ENCODE measurements at places on chromosomes 6 and 20.

DNA sequence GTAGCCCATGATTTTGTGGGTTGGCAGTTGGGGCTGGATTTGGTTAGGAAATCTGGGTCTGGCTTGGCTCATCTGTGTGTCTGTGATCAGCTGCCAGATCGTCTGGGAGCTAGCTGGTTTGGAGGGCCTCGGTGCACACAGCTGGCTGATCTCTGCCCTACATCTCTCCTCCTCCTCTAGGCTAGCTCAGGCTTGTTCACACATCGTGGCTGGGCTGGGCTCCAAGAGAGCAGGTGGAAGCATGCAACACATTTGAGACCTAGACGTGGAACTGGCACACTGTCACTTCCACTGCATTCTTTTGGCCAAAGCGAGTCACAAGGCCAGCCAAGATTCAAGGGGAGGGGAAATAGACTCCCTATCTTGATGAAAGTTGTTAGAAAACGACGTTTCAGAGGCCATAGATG, 15.9 kb downstream of the NDUFAF5 start:
- DNase-seq, result no peak

- DNase-seq, result no peak
Measured at GRCh38 chr6:11460837-11461661, 76.5 kb upstream of the TMEM170B start.

- DNase-seq, result no peak
Measured at GRCh38 chr6:53339424-53339823, 9.3 kb downstream of the ELOVL5 start.

- no peak for DNase-seq
Measured at GRCh38 chr6:7537565-7538174, 3.8 kb upstream of the DSP start.

GRCh38 chr6:83884523-83884922, 25.0 kb downstream of the CYB5R4 start:
- no peak for DNase-seq

GRCh38 chr20:32183947-32184635, 23.5 kb downstream of the PLAGL2 start:
- no peak for DNase-seq

DNA sequence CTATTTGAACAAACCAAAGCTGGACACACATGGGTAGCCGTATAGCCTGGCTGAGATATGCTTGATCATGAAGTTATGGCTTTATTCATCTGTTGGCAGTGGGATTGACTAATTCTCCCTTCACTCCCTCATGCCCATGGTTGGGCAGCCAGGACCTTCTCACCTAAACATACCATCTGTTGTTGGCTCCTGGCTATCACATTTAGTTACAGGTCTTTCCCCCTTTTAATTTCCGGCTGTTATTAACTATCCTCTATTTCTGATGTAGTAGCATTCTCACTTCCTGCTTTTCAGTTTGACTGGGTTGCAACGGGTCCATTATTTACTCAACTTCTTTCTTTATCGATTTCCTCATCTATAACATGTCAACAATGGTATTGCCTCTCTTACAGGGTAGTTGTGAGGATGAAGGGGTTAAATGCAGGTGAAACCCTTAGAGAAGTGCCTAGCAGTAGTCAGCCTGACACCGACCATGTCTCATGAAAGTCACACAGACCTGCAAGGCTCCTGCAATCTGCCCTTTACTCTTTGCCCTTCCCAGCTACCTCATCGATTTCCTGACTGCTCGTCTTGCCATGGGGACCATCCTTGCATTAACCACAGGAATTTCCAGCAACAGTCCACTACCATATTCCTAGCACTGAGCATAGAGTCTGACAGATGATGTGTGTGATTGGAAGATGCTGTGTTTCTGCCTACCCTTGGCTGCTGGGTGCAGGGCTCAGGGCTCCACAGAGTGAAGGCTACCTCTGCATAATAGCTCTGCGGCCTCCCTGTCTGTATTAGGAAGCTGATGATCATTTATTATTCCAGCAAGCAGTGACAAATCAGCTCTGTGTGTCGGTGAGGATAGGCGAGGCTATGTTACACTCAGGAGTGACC, 42.2 kb downstream of the PPP1R14C start:
- no peak for DNase-seq

DNA sequence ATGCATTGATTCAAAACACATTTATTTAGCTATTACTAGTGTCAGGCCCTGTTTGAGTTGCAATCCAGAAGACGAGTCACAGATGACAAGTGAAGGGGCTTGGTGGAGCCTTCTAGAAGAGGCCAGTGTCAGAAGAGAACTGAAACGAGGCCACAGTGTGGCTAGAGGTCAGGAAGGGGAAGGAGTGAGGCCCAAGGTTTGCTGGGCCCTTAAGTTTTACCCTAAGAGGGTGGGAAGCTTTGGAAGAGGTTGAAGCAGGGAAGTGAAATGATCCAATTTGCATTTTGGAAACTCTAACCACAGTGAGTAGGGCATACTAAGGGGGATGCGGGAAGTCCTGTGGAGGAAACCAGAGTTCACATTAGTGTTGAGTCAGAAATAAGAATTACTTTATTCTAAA, 25.0 kb downstream of the TTK start:
- DNase-seq, result no peak

GRCh38 chr20:38700141-38700540, 24.1 kb upstream of the SLC32A1 start:
- DNase-seq, result no peak

DNA sequence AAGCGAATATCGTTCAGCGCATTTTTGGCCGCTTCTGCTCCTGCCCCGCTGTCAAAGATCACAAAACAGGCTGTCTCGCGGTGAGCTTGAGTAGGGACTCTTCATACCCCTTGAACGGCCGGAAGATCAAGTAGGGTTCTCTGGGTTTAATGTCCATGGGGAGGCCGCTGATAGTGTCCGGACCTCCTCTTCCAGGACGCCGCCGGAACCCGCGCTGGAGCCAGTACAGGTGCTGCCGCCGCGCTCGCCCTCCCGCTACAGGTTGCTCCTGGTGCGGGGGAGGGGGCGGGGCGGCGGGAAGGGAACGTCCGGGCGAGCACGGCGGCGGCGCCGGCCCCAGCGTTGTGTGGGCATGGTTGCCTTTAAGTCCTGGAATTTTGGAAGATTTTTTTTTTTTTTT, 67.4 kb downstream of the KHDC1L start:
- DNase-seq, result no peak

DNA sequence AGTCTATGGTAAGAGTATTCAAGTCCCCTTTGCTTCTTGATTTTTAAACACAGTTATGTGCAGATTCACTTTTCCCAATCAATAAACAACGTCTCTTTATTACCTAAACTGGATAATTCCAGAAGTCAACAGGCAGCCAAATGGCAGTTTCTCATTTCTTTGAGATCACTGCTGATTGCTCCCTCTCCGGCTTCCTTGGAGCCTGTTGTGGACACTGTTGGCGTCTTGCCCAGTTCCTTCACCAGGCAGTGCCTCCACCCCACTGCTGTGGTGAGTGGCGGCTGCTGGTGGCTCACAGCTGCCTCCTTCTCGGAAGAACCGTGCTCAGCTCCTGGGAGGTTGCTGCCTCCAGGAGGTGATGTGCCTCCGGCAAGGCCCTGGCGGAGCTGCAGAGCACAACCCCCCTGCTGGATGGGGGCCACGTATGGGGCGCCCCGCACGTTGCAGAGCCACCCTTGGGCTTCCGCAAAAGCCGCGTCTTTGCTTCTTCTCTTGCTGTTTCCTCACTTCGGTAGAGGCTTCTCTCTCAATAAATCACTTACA, 105.1 kb upstream of the CNKSR3 start:
- no peak for DNase-seq

GRCh38 chr6:160071805-160072690, 49.6 kb upstream of the SLC22A1 start:
- DNase-seq, result no peak

DNA sequence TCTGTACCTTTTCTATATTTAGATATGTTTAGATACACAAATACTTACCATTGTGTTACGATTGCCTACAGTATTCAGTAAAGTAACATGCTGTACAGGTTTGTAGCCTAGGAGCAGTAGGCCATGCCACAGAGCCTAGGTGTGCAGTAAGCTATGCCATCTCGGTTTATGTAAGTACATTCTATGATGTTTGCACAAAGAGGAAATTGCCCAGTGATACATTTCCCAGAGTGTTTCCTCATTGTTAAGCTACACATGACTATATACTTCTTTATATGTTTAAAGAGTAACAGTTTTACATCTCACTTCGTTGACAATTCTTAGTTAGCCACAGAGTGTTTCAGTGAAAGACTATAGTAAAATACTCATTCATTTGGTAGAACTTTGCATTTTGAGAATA, 51.5 kb downstream of the SLC35F1 start:
- DNase-seq, result no peak

GRCh38 chr6:33215271-33216116, 7.2 kb downstream of the RING1 start:
- no peak for DNase-seq

GRCh38 chr20:37479925-37480691, 40.9 kb upstream of the NNAT start:
- DNase-seq, result no peak

DNA sequence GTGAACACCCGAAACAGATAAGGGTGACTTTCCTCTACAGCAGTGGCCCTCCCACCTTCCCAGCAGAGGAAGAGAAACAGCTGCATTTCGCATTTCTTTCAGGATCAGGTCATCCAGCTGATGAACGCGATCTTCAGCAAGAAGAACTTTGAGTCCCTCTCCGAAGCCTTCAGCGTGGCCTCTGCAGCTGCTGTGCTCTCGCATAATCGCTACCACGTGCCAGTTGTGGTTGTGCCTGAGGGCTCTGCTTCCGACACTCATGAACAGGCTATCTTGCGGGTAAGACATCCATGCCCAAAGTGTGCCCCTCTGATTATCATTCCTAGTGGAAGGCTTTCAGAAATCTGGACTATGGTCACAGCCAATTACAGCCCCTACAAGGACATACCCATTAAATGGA, 27.8 kb upstream of the MROH8 start:
- DNase-seq, result no peak

DNA sequence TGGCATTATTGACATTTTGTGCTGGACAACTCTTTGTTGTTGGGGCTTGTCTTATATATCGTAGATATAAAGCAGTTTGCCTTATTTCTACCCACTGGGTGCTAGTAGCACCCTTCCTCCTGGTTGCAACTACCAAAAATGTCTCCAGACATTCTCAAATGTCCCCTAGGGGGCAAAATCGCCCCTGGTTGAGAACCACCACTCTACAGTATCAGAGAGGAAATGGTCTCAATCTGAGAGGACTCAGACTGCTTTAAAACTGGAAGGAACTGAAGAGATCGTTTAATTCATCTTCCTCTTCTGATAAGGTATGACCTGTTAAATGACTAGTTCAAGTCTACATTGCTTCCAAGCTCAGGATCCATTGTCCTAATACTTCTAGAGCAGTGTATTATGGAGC, 14.9 kb downstream of the SH3BGRL2 start:
- no peak for DNase-seq

DNA sequence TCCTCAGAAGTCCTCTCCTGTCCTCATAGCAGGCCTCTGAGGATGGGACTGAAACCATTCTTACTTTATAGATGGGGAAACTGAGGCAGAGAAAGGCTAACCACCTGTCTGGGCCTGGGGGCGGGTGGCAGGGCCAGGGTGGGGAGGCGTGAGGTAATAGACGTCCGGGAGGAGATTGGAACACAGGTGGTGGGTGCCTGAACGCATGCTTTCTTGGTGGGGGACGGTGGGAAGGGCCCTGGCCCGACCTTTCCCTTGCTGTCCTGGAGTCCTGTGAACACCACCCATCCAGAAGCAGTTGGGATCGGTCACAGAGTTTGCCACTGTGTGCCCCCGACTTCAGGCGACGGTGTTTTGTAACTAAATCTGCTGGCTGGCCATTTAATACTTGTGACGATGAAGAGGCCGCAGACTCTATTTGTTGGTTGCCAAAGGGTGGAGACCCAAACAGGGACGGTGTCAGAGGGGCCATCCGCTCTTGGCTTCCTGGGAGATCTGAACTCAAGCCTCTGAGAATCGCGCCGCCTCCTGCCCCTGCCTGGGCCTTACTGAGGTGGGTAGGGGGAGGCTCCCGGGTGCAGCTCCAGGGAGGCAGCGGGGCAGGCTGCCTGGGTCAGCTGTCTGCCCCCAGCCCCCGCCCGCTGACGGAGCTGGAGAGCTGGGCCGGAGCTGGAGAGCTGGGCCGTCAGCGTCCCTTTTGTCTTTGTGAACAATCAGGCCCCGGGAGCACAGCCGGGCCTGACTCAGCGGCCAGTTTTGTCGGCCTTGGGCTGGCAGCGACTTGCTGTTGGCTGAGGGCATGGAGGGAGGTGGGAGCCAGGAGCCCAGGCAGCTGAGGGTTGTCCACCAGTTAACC, 4.1 kb downstream of the RBM38 start:
- no peak for DNase-seq

DNA sequence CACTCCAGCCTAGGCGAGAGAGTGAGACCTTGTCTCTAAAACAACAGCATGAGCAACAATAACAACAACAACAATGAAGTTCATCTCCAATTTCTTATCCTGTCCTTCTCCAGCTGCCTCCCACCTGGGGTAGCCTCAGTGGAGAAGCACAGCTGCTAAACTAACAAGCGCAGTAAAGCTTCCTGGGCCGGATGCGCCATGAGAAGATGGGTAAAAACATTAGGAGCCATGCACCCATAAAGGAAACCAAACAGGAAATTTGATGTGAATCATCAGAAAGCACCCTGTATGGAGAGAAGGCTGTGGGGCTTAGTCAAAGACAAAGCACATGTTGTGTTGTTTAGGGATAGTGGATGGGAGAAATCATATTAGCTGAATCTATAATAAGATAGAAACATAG, 61.1 kb upstream of the CCN6 start:
- DNase-seq, result no peak

GRCh38 chr20:19928328-19929011, 88.7 kb upstream of the NAA20 start:
- no peak for DNase-seq

DNA sequence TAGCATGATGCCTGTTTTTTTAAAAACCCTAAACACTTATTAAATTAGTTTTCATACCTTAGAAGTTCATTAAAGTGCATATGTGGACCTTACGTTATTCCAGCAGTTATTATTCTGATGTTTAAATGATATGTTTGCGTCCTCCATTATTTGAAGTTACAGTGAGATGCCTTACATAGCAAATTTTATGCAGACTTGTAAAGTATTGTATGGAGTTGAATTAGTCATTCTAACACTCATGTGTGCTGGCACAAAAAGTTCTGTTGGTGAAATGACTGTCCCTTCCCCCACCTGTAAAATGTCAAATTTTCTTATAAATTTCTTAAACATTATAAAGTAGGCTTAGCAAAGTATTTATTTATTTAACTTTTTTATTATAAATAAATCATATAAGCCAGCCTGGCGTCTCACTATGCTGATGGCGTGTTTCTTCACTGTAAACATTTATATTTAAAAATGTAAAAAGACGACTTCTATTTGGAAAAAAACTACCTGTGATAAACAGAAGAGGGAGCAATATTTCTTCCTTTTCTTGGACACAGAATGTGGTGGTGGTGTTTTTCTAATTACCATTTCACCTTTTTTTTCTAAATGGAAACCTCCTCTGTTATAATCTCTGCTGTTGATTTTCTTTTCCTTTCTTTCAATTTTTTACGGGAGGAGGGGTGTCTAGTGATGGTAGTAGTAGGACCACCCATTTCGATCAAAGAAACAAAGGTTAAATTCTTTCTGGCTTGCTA, 155.4 kb downstream of the RFPL4B start:
- DNase-seq, result no peak

GRCh38 chr20:51591871-51592270, 49.4 kb upstream of the NFATC2 start:
- no peak for DNase-seq

- DNase-seq, result no peak
Measured at GRCh38 chr6:116366740-116367275, 3.9 kb upstream of the DSE start.

GRCh38 chr6:124054034-124054433, 250.4 kb downstream of the NKAIN2 start:
- no peak for DNase-seq

- no peak for DNase-seq
Measured at GRCh38 chr6:107418118-107418517, 41.2 kb downstream of the PDSS2 start.
